ENCODE measurements at places on chromosomes 3 and 15.

DNA sequence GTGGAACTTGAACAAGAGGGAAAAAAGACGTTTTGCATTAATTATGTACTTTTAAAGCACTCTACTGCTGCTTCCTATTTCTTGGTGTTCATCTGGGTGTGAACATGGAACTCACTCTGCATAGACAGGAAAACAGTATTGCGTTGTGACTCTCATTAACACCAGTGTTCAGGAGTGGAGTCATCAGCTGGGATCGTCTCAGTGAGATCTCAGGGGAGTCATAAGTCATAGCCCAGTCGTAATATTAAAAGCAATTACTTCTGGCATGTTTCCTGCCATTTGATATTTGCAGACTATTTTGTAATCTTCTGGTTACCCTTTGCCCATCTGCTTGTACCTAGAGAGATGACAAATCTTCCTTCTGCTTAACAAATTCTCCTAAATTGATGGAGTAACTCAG is 462.0 kb upstream of the ATP11B start:
- no peak for DNase-seq

DNA sequence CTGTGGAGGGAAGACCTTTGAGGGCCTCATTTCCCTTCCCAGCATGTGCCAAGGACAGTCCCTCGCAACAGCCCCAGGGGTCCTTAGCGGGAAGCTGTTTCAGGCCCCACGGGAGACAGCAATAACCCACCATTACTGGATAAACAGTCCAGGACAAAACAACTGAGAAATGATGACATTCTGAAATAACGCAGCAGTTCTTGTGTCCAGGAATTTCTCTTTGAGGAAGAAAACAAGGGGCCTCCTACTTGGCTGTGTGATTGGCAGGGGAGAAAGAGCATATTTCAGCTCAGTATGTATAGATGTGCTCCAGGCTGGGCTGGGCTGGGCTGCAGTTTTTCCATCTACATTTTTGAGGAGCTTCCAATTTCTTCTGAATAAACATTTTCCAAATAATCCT is 82.2 kb upstream of the THBS1 start:
- no peak for DNase-seq

DNA sequence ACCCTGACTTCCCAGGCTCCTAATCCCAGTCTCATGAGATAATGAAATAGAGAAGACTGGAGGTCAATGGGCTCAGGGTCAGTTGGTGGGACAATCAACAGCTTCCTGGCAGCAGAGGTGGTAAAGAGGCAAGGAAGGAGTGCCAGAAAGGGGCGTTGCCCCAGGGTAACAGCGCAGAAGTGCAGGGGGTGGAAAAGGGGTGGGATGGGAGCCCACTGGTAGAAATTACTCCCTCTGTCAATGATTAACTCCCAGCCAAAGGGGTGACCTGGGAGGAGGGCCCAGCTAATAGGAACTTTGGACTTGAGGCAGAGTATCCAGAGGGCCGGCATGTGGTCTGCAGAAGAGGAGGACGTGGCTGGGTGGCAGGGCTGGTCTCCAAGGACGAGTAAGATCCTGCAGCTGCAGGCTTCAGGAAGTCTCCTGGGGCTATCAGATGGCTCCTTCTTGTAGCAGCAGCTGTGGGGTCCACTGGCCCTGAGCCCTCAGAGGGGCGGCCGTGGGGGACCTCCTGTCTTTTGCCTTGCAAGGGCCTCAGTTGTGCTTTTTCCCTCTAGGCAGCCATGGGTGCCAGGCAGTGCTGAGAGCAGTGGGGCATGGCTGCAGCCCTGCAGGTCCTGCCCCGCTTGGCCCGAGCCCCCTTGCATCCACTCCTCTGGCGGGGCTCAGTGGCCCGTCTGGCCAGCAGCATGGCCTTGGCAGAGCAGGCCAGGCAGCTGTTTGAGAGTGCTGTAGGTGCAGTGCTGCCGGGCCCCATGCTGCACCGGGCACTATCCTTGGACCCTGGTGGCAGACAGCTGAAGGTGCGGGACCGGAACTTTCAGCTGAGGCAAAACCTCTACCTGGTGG is 2.3 kb downstream of the GLYCTK start:
- no peak for DNase-seq

- no peak for DNase-seq
Observed at GRCh38 chr3:130900959-130901358, 7.1 kb downstream of the ATP2C1 start.

- no peak for DNase-seq
Observed at GRCh38 chr3:107680698-107681097, 157.9 kb downstream of the BBX start.

GRCh38 chr3:68163968-68164367 is 509.6 kb upstream of the SUCLG2 start:
- DNase-seq: no peak

DNA sequence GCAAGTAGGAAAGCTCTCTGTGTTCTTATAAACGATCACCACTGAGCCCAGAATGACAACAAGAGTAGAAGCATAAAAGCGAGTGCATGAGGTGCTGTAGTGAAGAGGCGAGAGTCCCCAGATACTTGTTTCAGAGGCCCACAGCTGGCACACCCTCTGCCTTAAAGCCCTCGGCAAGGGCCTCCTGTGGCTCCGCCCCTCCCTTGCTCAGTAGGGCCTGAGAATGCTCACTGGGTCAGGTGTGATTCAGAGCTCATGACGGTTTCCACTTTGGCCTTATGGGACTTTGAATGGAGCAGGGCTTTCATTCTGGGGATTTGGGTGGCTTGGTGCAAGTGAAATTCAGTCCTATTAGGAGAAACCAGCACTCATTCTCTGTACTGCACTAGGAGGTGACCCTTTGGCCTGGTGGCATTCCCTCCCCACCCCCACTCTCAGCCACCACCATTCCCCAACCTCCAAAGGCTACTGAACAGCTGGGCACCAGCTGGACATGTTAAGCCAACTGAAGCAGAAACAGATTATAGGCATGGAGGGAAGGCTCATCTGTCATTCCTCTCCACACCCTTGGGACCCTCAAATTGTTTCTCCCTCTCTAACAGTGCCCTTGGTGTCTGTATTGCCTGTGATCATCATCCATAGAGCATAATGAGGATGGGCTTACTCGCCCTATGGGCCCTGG is 109.6 kb upstream of the CTDSPL start:
- no peak for DNase-seq

- no peak for DNase-seq
Observed at GRCh38 chr15:42621996-42622925, 46.9 kb downstream of the STARD9 start.

GRCh38 chr15:96296264-96296663 is 34.2 kb upstream of the NR2F2 start:
- no peak for DNase-seq

DNA sequence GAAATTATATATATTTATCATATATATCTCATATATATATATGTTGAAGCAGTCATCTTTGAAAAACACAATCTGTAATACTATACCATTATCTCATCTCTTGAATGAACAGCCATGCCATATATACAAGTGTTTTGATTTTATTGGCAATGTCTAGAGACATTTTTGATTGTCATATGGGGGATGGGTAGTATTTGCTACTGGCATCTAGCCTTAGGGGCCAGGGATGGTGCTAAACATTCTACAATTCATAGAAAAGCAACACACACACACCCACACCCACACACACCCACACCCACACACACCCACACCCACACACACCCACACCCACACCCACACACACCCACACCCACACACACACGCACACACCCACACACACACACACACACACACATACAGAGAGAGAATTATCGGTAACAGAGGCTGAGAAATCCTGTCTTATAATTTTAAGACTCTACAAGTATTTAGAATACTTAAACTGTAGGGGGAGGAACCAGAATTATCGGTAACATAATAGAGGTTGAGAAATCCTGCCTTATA is 11.1 kb upstream of the PIK3R4 start:
- no peak for DNase-seq

- DNase-seq: no peak
Observed at GRCh38 chr15:63575312-63575711, 21.9 kb upstream of the FBXL22 start.

- DNase-seq: no peak
Observed at GRCh38 chr15:87347806-87348515, 908.6 kb downstream of the NTRK3 start.

DNA sequence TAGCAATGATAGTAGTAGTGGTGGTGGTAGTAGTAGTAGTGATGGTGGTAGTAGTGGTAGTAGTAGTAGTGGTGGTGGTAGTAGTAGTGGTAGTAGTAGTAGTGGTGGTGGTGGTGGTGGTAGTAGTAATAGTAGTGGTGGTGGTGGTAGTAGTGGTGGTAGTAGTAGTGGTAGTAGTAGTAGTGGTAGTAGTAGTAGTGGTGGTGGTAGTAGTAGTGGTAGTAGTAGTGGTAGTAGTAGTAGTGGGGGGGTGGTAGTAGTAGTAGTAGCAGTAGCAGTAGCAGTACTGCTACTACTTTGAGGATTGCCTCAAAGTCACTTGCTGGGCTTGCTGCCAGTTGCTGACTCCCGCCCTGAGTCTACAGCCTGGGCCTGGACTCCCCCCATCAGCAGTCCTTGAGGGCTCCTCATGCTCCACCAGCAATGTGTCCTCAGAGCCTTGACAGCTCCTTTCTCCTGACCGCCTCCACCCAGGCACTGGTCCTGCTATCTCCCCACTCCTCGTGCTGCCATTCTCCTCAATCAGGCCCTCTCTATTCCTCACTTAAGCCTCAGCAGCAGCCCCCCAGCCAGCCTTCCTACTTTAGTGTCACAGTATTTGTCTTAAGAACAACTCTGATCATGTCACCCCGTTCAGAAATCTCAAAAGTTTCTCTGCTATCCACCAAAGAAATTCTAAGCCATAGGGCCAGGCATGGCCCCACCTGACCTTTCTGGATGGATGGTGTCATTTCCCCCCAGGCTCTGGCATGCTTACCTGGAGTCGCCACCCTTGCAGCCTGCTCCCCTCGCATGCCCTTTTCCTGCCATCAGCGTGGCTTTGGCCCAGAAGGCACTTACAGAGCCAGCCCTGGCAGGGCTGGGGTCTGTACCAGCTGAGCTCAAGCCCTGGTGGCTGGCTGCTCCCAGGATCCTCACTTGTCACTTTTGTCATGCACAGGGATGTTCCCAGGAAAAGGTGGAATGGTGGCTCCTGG is 45.6 kb downstream of the DLEC1 start:
- no peak for DNase-seq

GRCh38 chr3:46693892-46694226 is 380 bp upstream of the ALS2CL start:
- no peak for DNase-seq

DNA sequence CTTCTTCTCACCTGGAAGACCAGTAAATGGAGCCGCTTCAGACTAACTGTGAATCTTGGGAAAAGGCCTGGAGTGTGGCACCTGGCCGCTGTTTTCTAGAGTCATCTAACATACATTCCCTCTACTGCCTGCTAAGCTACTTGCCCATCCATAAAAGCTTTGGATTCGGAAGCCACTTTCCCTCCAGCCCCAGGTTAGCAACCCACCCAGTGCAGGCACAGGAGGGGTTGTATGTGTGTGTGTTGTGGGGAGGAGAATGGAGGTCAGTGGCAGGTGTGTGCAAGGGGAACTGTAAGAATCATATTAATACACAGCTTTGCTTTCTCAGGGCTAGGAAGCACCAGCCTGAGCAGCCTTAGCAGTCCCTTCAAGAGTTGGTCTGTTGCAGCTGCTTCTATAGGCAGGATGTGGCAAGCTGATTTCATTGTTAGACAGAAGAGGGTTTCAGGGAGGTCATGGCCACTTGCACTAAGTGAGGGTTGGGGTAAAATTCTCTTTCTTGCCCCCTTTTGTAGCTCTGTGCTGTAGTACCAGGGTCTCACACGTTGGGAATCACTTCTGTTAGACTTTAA is 8.9 kb downstream of the NSUN3 start:
- DNase-seq: no peak

- DNase-seq: no peak
Observed at GRCh38 chr3:136473716-136474326, 223.7 kb downstream of the PCCB start.

DNA sequence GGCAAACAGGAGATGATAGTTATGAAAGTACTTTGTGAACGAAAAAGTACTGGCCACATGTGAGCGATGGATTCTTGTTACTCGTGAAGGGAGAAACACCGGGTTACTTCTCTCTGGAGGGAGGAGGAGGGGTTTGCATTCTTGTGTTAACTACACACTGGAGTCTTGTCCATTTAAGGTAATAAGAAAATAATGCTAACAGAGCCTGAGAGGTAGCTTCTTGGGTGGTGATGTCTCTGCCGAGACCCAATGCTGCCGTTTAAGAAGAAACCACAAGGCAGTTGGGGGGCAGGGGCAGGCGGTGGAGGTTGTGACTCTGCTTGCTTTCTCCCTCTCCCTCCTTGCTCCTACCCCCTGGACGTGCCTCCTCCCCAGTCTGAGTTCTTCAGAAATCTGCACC is 100.9 kb upstream of the ROPN1 start:
- DNase-seq: no peak

DNA sequence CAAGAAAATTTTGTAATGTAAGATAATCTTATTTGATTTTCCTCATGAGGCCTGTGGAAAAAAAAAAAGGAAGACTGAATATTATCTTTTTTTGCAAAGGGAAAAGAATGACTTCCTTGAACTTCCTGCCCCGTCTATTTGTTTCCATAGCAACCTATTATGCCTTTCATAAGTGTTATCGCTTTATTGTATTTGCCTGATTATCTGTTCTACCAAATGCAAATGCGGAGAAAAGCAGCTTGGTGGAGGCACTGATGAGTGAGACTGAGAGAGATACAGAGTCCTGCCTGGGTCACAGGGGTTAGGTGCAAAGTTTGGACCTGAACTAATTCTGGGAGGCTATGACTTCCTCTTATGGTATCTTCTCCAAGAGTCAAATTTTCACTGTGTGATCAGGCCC is 334.0 kb upstream of the KCNMB2 start:
- DNase-seq: no peak

- no peak for DNase-seq
Observed at GRCh38 chr3:25433868-25434267, 5.8 kb downstream of the RARB start.

- DNase-seq: no peak
Observed at GRCh38 chr3:152334761-152335160, 66.0 kb downstream of the MBNL1 start.

DNA sequence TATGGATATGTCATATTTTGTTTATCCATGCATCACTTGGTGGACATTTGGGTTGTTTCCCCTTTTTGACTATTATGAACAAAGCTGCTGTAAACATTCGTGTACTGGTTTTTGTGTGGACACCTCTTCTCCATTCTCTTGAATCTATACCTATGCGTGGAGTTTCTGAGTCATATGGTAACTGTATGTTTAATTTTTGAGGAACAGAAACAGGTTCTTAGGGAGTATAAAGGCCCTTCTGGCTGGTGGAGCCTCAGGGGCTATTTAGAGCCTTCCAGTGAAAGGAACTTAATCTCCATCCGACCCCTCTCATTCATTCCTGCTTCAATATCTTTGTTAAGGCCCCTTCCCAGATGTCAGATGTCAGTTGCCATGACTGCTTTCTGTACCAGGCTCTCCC is 14.1 kb upstream of the CTXND1 start:
- DNase-seq: no peak

- DNase-seq: no peak
Observed at GRCh38 chr3:122987231-122987630, 40.3 kb downstream of the SEMA5B start.

- no peak for DNase-seq
Observed at GRCh38 chr3:29754346-29754745, 473.5 kb downstream of the RBMS3 start.

- no peak for DNase-seq
Observed at GRCh38 chr3:123111640-123112039, 44.8 kb downstream of the PDIA5 start.

- peak; percentile 71 for DNase-seq
Observed at GRCh38 chr3:25648107-25648535, 16.6 kb downstream of the TOP2B start.

Data from activated CD4-positive, alpha-beta T cell treated with anti-CD3 and anti-CD28 coated beads for 24 hours (primary cell).